ENCODE measurements at places on chromosomes 11 and 22.

- no peak for DNase-seq
These were observed 50.9 kb downstream of the CWC15 start for GRCh38 chr11:94922321-94923003.

GRCh38 chr22:39490135-39490798, 11.8 kb upstream of the MIEF1 start:
- peak; percentile 66 for DNase-seq

GRCh38 chr11:93579187-93579751, 36.1 kb upstream of the SMCO4 start:
- DNase-seq = no peak

DNA sequence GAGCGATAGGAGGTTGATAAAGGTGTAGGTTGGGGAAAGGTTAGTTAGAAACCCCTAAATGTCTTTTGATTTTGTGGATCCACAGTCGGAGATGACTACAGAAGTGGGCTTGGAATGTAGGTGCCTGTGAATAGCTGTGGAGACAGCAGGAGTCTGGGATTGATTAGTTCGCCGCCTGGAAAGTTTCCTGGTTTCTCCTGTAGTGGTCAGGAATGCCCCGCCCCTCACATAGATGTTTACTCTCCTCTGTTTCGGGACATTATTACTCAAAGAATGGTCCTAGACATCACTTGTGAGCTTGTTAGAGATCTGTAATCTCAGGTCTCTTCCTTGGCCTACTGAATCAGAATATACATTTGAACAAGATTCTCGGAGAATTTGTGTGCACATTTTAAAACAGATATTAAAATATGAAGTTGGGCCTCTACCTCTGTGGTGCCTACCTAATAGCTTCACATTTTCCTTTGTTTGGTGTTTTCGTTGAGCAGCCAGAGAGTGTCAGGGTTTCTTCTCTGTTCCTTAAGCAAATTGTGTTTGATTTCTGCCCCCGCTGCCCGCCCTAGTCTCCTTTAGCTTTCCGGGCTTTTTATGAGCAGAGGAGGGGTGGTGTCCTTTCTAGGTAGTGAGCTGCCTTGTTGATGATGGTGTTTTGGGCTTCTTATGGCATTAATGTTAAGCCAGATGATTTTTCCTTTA, 89.4 kb downstream of the PPP6R3 start:
- DNase-seq = no peak

GRCh38 chr11:113546757-113547507, 71.7 kb upstream of the DRD2 start:
- no peak for DNase-seq

GRCh38 chr22:39251762-39252460, 7.1 kb upstream of the PDGFB start:
- no peak for DNase-seq

GRCh38 chr11:126542334-126543015, 187.0 kb downstream of the ST3GAL4 start:
- no peak for DNase-seq

DNA sequence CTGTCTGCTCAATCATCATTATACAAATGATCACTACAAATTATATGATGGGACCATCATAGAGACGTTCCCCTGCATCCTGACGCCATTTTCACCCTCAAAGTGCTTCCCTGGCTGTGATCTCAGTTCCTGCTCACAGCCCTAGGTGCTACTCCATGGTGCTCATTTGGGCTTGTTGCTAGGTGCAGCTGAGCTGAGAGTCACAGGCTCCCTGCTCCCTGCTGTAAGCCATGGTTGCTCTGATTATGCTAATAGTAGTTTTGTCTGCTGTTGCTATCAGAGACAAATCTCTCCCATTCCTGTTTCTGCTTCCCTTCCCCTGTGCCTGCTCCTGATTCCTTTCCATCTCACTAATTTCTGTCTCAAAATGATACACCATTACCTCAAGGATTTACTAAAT, 474.3 kb downstream of the METTL15 start:
- no peak for DNase-seq

DNA sequence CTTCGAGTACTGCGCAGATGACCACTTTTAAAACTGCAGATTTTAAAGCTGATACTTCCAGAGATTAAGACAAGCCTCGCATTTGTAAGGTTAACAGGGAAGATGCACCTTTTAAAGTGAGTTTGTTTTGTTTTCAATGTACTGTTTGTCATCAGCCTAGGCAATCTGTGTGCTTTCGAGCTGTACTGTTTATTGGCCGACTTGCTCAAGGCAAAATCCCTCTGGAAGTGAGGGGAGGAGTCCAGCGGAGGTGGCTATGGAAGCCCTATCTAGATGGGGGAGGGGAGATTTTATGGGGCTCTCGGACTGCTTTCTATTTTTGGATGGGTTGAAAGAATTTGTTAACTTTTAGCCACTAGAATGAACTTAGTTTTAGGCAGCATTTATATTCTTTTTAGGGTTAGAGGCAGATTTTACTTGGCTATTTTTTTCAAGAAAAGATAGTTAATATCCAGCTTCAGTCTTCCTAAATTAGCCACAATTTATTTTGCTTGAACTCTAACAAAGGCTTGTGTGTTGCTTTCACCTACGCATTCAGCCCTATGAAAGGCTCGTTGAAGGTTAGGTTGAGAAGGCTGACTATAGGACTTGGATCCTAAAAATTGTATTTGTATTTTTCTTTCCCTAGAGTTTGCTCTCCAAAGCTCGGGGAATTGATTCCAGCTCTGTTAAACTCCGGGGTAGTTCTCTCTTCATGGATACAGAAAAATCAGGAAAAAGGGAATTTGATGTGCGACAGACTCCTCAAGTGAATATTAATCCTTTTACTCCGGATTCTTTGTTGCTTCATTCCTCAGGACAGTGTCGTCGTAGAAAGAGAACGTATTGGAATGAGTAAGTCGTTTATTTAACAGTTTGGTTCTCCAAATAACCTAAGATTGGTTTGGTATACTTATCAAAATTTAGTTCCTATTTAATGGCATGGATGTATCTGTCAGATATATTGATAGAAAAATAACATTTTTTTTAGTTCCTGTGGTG, 2.1 kb downstream of the WEE1 start:
- DNase-seq = no peak

DNA sequence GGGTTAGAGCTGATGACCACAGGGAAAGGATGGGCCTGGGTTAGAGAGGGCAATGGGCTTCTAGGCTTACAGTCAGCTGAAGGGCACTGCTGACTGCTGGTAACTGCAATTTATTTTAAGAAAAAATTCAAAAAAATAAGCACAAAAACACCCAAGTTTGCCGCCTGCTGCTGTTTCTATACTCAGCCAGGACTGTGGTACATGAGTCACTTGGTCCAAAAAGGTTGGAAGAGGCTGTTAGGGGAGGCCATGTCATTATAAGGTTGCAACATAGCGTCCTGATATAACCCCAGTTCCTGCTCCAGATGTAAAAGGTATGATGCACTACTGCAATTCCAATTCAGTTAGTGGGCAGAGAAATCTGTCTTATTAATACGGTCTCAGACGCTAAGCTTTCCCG, 98.9 kb downstream of the ETS1 start:
- DNase-seq = no peak

DNA sequence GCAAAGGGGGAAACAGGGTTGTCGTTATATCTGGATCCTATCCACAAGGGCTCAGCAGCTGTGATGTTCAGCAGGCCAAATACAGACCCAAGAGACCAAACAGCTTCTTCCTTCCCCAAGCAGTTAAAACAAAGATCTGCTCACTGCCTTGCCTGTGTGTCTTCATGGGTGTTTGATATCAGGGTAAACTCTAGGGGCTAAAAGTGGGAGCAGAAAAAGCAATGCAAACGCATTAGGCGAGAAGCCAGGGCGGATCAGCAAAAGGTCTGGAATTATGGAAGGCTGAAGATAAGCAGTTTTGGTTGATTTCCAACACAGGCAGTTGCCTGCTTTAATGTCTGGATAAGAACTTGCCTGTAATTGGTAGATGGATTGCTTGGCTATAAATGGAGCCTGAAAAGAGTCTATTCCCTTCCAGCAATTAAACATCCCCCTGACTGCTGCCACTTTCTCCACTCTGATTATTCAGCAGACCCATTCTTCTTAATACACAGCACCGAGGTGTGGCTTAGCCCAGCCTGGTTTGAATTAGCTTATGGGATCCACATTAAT, 126.3 kb downstream of the COMMD9 start:
- no peak for DNase-seq

GRCh38 chr22:26822313-26822712, 164.9 kb downstream of the MIAT start:
- no peak for DNase-seq

- no peak for DNase-seq
These were observed 69.6 kb upstream of the SHISAL1 start for GRCh38 chr22:44382116-44383038.

DNA sequence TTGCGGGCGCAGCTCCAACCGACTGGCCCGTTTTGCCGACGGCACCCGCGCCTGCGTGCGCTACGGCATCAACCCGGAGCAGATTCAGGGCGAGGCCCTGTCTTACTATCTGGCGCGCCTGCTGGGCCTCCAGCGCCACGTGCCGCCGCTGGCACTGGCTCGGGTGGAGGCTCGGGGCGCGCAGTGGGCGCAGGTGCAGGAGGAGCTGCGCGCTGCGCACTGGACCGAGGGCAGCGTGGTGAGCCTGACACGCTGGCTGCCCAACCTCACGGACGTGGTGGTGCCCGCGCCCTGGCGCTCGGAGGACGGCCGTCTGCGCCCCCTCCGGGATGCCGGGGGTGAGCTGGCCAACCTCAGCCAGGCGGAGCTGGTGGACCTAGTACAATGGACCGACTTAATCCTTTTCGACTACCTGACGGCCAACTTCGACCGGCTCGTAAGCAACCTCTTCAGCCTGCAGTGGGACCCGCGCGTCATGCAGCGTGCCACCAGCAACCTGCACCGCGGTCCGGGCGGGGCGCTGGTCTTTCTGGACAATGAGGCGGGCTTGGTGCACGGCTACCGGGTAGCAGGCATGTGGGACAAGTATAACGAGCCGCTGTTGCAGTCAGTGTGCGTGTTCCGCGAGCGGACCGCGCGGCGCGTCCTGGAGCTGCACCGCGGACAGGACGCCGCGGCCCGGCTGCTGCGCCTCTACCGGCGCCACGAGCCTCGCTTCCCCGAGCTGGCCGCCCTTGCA, 1.0 kb downstream of the FJX1 start:
- DNase-seq = no peak

GRCh38 chr22:24333301-24333700, 62.7 kb downstream of the SPECC1L start:
- no peak for DNase-seq
